Femur (tissue), 1 donor: ENCODE measurements at places on chromosomes 11 and 22.
A peak's percentile ranks its signal among the peaks of the same experiment; 100 is the strongest.

DNA sequence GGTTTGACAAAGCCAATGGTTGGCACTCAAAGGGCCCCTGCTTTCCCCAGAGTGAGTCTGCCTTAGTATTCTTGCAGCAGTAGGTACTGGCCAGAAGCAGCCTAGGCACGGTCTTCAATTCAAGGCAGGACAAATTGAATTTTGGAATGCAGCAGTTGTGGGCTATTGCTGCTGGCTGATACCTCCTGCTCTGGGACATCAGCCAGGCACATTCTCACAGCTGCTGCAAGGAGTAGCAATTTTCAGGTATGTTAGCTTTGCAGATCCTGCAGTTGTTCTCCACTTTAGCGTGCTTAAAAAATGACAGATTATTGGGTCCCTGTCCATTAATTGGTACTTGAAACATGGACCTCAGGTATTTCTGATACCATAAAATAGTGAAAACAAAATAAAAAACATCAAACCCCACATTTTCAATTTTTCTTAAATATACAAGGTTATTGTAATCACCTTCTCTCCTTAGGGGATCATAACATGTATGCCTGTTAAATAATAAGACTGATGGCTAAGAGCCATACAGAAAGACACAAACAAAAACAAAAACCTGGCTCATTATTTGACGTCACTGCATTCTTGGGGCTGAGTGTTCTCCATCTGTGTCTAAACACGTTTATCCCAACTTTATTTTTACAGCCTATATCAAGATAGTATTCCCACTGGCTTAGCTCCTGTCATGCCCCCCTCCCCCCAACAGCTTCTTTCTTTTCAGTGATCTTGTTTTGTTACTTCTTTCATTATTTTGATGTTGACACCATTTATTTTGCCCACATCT is 85.1 kb upstream of the CARD18 start:
- DNase-seq: peak; percentile 32

DNA sequence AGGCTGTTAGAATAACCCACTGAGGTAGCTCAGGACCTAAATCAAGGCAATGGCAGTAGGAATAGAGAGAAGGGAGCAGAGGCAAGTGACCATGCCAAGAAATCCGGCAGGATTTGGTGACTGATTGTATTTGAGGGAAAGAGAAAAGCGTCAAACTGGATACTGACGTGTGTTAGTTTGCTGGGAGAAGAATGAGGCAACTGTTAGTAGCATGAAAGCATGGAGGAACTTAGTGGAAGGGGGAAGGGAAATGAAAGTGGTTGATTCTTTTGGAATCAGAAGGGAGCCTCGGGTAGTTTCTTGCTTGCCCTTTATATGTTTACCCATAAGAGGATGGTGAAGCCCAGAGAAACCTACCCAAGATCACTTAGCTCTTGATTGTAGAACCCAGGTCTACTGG is 8.3 kb downstream of the PPFIBP2 start:
- DNase-seq: no peak

DNA sequence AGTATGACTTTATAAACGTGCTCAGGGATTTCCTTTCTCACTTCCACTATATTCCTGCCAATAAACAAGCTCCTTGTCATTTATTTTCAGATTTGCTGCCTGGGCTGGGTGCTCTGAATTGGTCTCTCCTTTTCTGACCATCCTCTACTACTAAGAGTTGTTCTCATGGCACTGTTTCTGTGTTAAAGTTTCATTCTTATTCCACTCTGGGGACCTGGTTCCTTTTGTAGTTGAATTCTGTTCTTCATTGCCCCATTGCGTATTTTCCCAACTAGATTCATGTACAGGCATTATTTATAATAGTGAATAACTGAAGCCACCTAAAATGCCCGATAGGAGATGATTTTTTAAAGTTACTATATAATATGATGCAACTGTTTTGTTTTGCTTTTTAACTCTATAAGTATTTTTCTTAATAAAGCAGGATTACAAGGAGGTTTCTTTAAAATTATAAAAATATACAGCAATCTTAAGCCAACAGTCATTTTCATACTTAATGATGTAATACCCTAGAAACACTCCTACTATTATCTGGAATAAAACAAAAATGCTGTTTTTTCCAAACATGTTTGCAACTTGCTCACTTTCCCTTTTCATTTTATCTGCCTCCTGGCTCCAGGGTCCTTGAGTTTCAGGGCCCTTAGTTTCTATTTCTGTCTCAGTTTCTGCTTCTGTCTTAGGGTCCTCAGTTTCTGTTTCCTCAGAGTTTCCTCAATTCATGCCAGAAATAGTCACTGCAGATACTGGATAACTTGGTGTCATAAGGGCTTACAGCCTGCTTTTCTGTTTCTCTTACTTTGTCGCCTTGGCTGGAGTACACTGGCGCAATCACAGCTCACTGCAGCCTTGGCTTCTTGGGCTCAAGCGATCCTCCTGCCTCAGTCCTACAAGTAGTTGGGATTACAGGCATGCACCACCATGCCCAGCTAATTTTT is 9.8 kb upstream of the FUT4 start:
- no peak for DNase-seq

DNA sequence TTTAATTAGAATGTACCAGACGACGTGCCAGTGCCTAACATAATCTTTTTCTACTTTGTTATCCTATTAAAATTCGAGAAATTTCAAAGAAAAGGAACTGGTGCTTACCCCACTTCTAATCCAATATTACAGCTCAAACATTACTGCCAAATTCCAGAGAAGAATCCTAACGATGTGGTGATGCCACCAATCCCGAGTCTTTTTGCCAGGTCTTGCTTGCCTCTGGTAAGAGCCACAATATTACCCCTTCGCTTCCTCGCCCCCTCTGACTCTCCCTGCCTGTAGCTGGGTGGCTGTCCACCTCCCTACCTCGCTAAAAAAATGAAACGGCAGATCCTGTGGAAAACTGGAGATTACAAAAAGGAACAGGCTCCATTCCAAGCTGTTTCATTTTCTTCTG is 49.4 kb upstream of the TBCEL start:
- DNase-seq: no peak

DNA sequence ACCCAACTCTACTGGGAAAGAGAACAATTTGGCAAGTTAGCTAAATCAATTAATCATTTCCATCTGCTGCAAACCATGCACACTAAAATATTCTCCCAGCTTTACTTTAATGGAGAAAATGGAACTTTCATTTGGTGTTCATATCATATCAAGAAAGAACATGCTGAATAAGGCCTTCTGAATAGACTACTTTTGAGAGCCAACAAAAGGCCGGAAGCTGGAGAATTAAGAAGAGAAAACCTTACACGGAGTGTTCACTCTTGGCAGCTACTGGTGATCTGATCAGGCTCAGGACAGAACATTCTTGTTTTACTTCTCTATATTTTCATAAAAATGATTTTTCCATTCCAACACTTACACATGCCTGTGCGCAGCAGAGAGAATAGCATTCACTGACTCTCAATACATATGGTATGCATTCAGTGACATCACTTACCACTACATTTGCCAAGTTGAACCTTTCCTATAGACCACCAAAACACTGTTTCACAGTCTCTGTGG is 165.3 kb downstream of the TTC28 start:
- peak; percentile 60 for DNase-seq

GRCh38 chr11:129950101-129951091 is 52.2 kb downstream of the PRDM10 start:
- DNase-seq: peak; percentile 71

DNA sequence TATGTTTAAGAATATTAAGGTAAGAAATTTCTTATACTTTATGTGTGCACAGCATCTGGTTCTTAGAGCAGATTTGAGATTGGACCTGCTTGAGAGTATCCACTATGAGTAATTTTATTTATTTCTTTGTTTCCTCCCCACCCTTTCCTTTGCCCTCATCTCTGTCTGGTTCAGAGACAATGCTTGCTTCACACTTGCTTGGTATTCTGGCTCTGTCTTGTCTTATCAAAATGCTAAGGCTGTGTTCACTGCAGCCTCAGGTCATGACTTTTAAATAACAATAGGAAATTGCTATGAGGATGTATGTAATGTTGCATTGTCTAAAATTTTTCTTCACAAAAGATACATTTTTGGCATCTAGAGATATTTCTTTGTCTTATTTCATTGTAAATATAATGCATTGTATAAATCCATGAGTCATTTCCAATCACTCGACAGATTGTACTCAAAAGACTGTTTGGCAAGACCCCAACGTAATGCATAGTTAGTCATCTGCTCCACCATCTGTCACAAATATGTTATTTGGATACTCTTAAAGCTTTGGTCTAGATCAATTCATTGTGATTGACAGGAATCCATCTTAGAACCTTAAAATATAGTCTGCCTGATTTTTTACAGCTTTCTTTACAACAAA is 395.7 kb downstream of the AASDHPPT start:
- DNase-seq: no peak

GRCh38 chr11:57900320-57900719 is 123.4 kb upstream of the OR9Q1 start:
- DNase-seq: no peak

DNA sequence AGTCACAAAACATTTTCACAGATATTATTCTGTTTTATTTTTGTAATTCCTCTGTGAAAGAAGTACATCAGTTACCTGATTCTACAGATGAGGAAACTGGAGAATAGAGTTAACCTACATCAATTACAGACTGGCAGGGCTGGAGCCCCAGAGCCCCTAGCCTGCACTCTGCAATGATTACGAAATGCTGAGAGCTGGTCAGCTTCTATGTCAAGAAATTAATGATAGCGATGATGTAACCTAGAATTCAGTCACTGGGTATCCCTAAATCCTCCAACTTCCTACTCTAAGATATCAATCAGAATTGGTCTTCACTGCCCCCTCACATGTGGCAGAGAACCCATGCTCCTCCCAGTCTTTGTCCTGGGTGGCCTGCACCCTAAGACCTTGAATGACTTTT is 273.5 kb upstream of the PLET1 start:
- DNase-seq: no peak

- DNase-seq: no peak
Observed at GRCh38 chr22:29621761-29622526, 18.5 kb downstream of the NF2 start.
